ENCODE measurements at places on chromosomes 6 and 20. TPM values are rescaled to one million over a fixed set of nuclear protein-coding genes. Genes with fewer than 3 reads are reported as not detected.

GRCh38 chr6:79544299-79544927 lies 7.2 kb upstream of the LCA5 start:
- DNase-seq: no peak

Gene TTBK1
- total RNA-seq: 0.02 TPM

- no peak for DNase-seq
Measured at GRCh38 chr6:35392773-35393672, 50.7 kb downstream of the PPARD start.

Gene PRL
- total RNA-seq: not detected

Gene TSHZ2
- 37.8 TPM for total RNA-seq

Gene B3GALT4
- 4.4 TPM for total RNA-seq

Gene AHCY
- 258 TPM for total RNA-seq

- peak; percentile 37 for DNase-seq
Measured at GRCh38 chr20:13220194-13220903, 725 bp upstream of the ISM1 start.

DNA sequence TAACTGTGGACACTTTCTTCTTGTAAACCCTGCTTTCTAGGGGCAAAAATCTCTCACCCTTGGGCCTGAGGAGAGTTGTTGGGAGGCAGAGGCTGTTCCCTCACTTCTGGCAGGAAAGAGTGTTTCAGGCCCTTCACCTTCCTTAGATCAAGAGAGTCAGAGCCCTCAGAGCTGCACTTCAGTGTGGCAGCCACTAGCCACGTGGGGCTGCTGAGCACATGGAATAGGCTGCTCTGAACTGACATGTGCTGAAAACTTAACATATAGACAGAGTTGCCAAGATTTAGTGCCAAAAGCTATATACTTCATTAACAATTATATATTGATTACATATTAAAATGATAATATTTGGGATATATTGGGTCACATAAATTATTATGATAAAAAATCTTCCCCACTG lies 4.4 kb upstream of the LMBRD1 start:
- DNase-seq: peak; percentile 11

DNA sequence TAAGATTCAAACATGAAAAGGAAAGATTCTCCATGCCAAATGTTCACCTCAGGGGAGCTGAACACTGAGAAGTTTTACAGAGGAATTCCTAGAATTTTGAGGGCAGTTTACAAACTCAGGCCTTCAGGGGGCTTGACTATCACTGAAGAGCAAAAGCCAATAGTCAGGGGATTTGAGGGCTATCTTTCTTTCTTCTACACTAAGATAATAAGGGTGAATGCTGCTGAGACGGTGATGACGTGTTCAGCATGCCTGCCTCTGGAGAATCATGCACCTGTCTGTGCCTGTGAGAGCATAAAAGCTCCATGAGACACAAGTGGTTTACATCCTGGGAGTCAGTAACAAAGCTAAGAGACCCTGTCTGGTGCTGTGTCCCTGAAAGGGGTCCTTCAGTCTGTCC lies 1085.6 kb downstream of the KIF16B start:
- DNase-seq: no peak

DNA sequence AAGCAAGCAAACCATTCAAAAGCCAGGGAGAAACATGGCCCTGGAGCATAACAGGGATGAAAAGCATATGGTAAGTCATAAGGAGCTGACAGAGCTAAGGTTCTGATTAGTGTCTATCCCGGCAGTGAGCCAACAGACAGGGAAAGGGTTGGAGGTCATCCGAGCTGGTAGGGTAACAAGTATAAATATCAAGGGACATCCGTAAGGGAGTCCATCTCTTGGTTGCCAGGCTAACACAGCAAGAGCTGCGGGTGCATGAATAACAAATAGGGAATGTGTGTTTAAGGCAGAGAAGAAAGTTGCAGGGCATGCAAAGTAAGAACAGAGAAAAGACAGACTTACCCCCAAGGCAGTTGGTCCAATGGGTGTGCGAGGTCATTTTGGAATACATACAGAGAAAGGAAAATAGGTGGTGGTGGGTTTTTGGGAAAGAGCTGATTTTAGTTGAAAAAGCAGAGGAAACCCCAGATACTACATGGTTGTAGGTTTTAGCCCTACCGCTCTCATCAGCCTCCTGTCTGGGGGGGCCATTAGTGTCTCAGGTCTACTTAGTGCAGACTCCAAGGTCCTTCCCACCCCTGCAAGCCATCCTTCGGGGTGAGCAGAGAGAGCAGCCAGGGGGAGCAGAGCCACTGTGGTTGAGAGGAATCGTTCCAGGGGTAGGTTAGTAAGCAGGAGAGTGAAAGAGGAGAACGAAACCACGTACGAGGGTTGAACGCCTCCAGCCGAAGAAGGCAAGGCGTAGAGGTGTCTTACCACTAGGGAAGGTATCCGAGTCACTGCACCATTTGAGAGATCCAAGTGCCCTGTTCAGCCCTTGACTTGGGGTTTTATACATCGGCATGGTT lies at the start of gene ERVFRD-1:
TSS of gene ERVFRD-1 (minus strand) at position 805 of the 848 bp plus-strand sequence. CDS start 6,415 bp downstream, outside the sequence.
- DNase-seq: peak; percentile 20

GRCh38 chr6:163415620-163416556 lies 1.4 kb downstream of the QKI start:
- peak; percentile 48 for DNase-seq

DNA sequence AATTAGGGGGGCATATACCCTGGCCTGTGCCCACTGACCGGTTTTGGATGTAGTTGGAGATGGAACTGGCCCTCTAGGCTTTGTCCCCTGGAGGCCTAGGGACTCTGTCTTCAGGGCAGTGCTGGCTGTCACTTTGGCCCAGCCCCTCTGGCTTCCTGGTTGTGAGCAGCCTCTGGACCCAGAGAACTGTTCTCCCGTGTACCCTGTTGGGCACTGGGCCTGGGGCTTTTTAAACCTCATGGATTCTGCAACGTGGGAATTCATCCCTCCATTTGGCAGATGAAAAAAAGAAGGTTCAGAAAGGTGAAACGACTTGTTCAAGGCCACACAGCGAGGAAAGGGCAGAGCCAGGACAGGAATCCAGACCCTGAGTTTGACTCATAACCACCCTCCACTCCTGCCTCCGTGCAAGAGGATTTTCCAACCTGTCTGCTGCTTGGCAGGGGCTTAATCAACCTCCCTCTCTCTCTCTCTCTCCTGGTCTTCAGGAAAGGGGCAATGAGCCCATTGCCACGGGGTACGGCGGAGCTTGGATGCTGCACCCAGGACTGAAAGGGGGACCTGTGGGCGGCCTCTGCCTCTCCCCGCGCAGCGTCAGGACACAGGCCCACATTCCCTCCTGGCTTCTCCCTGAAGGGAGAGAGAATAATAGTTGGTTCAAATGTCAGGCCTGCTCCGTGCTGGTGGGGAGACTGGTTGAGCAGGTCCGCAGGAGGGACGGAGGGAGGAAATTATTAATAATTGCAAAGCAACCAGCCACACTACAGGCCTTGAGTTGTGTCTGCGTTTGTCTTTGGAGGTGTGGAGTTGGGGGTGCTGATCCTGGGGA lies 56.0 kb downstream of the CEBPB start:
- no peak for DNase-seq

DNA sequence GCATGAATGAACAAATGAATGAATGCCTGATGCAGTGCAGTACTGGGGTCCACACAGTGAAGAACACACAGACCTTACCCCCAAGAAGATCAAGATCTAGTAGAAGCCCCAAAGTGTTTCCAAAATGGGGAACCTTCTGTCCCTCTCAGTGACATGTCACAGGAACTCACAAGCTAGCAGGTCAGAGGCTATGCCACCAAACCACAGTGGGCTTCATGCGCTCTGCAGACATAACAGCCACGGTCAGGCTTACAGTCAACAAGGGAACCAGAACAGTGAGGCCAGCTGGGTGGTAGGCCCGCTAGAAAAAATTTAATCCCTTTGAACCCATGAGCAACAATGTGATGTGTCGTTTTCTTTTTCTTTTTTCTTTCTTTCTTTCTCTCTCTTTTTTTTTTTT lies 20.2 kb upstream of the ARFGEF2 start:
- DNase-seq: no peak

Gene BTN1A1
- 0.10 TPM for total RNA-seq

- DNase-seq: no peak
Measured at GRCh38 chr6:164792666-164793065, 516.7 kb downstream of the C6orf118 start.

Gene DDX43
- total RNA-seq: not detected

Gene TNF
- 33.2 TPM for total RNA-seq

DNA sequence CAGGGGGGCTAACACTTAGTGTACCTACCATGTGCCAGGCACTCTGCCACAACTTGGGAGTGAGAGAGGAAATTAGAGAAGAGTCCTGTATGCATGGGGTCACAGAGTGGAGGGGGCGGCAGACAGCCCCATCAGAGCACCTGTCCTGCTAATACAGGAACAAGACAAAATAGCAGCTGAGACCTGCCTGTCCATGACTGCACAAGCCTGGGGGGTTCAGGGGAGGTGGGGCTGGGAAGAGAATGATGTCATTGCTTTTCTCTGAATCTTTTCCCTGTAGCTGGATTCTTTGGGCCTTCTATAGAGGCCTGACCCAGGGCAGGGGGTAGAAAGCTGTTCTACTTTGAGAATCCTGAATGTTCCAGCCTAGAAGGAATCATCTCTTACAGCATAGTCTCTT lies 37.4 kb downstream of the FOXP4 start:
- no peak for DNase-seq

GRCh38 chr6:105095139-105095538 lies 84.7 kb downstream of the POPDC3 start:
- DNase-seq: no peak

DNA sequence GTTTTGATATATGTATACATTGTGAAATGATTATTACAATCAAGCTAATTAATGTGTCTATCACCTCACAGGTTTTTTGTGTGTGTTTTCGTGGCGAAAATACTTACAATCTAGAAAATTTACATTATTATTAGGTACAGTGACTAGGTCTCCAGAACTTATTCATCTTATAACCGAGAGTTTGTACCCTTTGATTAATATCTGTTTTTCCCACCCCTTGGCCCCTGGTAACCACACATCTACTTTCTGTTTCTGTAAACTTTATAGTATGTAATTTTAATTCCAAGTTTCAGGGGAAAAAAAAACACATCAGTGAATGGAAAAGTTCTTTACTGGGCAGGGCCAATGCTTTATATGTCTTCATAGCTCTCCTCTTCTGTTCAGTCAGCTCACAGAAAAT lies 131.4 kb downstream of the LMBRD1 start:
- DNase-seq: no peak

All from activated naive CD4-positive, alpha-beta T cell treated with anti-CD3 and anti-CD28 coated beads for 36 hours (primary cell).